ENCODE measurements at places on chromosomes 7 and 10.

DNA sequence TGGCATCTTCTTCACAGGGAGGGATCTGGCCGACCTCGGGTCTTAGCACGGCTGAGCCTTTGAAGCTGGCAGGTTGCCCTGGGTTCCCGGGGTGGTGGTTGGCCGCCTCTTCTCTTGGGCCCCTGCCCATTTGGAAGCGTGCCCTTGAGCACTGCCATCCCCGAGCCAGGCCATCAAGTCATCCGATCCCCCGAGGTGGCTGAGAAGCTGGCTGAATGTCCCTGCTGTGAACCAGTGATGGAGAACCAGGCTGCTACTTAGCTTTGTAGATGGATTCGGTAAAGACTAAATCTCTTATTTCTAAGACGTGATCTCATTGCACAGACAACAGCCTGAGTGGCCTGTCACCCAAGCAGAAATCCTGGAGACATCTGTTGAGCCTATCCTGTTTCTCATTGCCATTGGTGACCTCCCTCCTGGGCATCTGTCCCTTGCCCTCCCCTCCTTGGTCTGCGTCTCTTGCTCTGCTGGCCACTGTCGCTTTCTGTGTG is 74.3 kb downstream of the GRK5 start:
- no peak for DNase-seq

GRCh38 chr7:101023839-101024238 is 4.0 kb downstream of the MUC17 start:
- no peak for DNase-seq

GRCh38 chr10:45647118-45647517 is 25.5 kb downstream of the ZFAND4 start:
- DNase-seq: no peak

GRCh38 chr10:3570131-3570729 is 214.8 kb downstream of the KLF6 start:
- DNase-seq: no peak

GRCh38 chr7:26040085-26040484 is 111.9 kb upstream of the NFE2L3 start:
- no peak for DNase-seq

DNA sequence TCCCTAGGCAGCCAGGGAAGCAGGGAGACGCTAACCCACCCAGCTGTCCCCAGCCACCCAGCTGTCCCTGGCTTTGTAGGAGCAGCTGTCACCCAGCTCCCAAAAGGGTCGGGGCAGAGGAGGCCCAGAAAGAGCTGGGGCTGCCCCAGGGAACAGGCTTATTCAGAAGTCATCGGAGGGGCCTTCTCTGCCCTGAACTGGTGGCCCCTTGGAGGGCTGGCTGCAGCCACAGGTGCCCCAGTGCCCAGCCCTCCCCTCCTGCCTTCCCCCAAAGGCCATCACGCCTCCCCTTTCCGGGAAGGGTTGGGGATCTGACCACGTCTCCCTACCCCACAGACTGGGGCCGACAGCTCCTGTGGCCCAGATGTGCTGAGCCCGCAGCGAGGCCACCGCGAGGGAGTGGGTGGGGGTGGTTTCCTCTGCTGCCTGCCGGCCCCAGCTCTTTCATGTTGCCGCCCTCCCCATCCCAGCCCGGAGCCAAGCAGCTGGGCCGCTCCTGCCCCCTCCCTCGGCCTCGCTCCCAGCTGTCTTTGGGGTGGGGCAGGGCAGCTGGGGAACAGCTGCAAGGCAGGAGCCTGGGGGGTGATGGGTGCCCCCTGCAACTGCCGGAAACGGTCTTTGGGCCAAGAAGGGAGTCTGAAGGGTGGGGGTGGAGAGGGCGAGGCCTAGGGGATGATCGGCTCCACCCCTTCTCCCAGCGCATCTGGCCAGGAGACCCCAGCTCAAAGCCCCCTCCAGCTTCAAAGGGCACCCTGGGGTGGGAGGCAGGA is 16.8 kb downstream of the TRIM8 start:
- no peak for DNase-seq

- DNase-seq: no peak
These were observed 160.0 kb upstream of the ANK3 start for GRCh38 chr10:60549686-60550085.

DNA sequence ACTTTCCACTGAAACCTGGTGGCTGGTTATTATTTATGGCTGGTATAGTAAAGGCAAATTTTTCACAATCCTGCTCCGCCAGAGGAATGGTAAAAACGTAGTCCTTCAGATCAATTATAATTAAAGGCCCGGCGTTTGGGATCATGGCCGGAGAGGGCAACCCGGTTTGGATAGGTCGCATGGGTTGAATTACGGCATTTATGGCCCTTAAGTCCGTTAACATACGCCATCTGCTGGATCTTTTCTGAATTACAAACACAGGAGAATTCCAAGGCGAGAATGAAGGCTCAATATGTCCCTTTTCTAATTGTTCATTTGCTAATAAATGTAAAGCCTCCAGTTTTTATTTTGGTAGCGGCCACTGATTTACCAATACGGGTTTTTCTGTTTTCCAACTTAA is 11.3 kb upstream of the TAS2R3 start:
- no peak for DNase-seq

Measured in memory B cell (primary cell).